Stomach (tissue), 19 donors: ENCODE measurements at places on chromosomes 6 and 20. TPM values are rescaled to one million over a fixed set of nuclear protein-coding genes. Genes with fewer than 3 reads are reported as not detected.

GPLD1 gene
- total RNA-seq, result 2.8 TPM

CFB gene
- 8.4 TPM for total RNA-seq

MOCS1 gene
- total RNA-seq, result 13.6 TPM

SGK2 gene
- 21.7 TPM for total RNA-seq

NUDT3 gene
- 8.8 TPM for total RNA-seq

PRL gene
- not detected for total RNA-seq

FAM217A gene
- not detected for total RNA-seq

DNA sequence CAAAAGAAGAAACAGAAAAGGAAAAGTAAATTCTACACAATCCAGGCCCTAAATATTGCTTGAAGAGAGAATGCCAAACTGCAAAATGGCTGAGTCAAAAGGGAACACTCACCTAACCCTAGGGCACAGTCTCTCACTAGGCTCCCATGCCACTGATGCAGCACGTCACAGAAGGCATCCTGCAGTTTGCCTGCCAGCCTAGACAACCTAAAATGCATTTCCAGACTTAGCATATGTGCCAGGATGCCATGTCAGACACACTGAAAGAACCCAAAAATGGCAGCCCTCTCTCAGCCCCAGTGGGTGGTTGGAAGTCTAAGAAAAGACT, 10.6 kb upstream of the SIRPD start:
- DNase-seq, result no peak

GRCh38 chr6:38739532-38739931, 24.4 kb downstream of the DNAH8 start:
- no peak for DNase-seq

- no peak for DNase-seq
Observed at GRCh38 chr20:56636716-56637115, 7.6 kb downstream of the TFAP2C start.

DNA sequence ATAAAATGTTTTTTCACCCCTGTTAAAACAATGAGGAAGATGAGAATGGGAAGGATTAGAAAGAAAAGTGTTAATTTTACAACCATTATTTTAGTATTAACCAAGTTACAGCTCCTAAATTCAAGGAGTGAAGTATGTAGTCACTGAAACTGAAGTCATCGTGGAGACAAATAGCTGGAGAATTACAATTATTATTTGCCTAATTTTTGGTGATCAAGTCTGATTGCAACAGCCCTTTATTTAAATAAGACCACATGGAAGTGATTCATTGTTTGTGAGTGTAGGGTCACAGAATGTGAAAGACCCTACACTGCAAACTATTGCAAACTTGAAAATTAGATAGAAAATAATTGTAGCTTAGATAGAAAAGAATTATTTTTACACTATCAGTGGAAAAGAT, 292.4 kb downstream of the CENPW start:
- DNase-seq, result no peak

DNA sequence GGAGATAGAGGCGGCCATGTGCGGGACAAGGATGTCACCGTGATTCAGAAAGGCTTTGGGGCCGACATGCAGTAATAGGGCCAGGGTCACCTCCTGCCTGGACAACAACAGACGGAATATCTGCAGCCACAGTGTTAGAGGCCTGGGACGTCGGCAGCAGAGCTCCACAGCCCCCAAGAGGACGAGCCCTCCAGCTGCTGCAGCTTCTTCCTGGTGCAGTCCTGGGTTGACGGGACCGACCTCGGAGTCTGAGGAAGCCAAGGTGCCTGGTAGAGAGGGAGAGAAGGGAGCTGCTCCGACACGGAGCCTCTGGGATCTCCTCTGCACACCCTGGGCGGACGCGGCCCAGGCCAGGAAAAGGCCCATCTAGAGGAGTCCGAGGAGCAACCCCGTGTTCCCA, 23.2 kb upstream of the CHRNA4 start:
- DNase-seq, result no peak

DNA sequence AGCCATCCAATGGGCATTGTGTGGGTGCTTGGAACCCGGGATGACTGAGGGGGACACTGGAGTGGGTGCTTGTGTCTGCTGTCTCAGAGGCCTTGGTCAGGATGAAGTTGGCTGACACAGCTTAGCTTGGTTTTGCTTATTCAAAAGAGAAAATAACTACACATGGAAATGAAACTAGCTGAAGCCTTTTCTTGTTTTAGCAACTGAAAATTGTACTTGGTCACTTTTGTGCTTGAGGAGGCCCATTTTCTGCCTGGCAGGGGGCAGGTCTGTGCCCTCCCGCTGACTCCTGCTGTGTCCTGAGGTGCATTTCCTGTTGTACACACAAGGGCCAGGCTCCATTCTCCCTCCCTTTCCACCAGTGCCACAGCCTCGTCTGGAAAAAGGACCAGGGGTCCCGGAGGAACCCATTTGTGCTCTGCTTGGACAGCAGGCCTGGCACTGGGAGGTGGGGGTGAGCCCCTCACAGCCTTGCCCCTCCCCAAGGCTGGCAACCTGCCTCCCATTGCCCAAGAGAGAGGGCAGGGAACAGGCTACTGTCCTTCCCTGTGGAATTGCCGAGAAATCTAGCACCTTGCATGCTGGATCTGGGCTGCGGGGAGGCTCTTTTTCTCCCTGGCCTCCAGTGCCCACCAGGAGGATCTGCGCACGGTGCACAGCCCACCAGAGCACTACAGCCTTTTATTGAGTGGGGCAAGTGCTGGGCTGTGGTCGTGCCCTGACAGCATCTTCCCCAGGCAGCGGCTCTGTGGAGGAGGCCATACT, 49.4 kb downstream of the PYGB start:
- no peak for DNase-seq

DNA sequence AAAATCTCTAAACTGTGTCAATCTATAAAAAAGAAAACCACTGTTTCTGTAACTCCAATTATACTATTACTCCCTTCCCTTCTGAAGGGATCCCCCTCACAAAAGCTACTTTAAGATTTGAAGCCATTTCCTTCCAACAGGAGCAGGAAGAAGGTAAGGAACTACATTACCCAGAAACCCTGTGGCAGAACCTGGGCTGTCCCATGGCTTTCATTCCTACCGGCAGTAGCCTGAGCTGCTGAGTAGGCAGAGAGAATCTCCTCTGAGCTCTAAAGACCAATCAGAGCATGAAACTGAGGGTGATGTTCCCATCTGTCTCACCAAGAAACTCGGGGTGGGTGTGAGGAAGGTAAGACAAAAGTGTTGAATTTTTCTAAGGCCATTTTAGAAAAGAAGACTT, 108.0 kb upstream of the LRFN2 start:
- peak; percentile 67 for DNase-seq

DNA sequence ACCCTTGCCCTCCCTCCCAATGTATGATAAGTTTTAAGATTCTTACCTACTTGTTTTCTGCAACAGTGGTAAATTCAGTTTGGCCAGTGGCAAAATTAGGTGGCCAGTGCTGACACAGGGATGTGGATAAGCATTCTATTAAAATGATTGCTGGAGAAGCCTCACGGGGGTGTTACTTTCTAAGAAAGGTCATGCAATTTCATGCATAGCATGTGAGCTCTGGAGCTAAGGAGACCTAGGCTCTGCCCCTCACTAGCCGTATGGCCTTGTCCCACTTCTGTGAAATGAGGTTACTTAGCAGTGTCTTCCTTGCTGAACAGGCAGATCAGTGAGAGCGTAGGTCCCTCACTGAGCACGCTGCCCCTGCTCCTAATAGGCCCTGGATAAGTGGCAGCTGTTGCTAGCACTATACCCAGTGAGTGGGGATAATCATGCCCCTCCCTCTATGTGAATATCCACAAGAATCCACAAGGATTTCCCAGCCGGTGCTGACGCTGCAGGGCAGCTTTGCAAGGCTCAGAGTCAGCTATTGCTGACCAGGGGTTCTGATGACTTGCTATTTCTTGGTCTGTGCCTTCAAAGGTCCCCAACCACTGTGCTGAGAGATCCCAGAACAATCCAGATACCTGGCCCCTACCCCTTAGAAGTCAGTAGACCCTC, 86.5 kb upstream of the MRPS10 start:
- no peak for DNase-seq
